ENCODE measurements at places on chromosomes 16 and 17. TPM values are rescaled to one million over a fixed set of nuclear protein-coding genes. Genes with fewer than 3 reads are reported as not detected.

The FAM171A2 gene
- polyA plus RNA-seq, result 28.2 TPM

The CCL7 gene
- polyA plus RNA-seq, result not detected

DNA sequence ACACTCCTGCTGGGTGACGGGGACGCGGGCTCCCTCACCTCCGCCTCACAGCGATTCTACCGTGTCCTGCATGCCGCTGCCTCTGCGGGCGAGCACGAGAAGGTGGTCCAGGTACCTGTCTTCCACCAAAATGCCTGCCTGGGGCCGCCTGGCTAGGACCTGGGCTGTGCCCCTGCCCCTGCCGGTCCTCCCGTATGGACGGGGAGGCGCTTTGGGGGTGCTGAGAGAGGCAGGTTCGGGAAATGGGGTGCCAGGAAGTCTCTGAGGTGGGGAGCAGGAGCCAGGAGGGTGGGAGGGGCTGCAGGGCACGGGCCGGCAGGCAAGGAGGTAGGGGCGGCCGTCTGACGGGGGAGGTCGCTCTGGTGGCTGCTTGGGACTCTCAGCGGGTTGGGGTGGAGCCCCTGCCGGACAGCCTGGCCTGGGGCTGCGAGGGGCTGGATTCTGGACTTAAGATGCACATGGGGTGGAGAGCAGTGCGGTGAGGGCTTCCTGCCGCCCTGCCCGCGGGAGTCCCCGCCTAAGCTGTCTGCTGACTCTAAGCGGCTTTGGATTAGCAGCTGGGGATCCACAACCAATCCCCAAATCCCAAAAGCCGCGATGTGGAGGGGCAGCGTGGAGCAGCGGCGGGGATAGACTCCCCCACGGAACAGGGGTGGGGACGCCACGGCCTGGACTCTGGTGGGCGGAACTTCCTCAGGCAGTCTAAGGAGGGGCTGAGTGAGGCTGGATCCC, 5.8 kb downstream of the CHTF18 start:
- DNase-seq, result no peak

The AURKB gene
- polyA plus RNA-seq, result 49.9 TPM

DNA sequence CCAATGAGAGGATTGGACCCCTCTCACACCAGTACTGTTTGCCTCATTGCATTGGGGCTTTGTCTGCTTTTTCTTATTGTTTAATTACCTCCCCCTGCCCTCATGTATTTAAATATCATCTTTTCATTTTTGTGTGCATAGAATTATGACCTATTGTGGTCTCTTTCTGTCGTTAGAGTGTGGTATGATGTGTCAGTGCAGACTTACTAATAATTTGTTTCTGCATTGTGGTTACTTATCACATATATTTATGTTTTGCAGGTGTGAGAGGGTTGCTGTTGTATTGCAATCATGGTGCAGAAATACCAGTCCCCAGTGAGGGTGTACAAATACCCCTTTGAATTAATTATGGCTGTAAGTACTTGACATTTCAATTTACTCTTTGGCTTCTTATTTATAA, 2.5 kb downstream of the SEC14L1 start:
- DNase-seq, result no peak

The CTRB1 gene
- 0.18 TPM for polyA plus RNA-seq

- DNase-seq, result no peak
Observed at GRCh38 chr16:9966569-9967157, 215.6 kb downstream of the GRIN2A start.

- no peak for DNase-seq
Observed at GRCh38 chr17:40457964-40458791, 14.9 kb downstream of the IGFBP4 start.

GRCh38 chr16:81659249-81659648, 119.8 kb upstream of the PLCG2 start:
- DNase-seq, result no peak

Data from left kidney (tissue), 8 donors.